ENCODE measurements at places on chromosomes 13 and 19.

DNA sequence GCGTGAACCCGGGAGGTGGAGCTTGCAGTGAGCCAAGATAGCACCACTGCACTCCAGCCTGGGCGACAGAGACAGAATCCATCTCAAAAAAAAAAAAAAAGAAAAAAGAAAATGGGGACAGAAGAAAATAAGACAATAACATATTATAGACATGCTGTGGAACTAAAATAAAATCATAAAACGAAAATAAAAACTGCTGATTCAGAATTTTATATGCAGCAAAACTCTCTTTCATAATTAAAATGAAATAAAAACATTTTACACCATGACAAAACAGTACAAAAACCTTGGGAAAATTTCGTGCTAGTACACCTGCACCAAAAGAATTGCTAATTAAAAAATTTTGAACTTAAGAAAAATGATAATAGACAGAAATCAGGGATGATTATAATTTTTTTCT lies 2245.1 kb downstream of the PCDH9 start:
- DNase-seq = no peak

GRCh38 chr19:2720777-2721569 lies at the start of gene DIRAS1:
Gene DIRAS1, minus strand, starts transcription at chr19:2721372. Its CDS starts 3,566 bp downstream, at chr19:2717806.
- DNase-seq = no peak

- DNase-seq = no peak
Measured at GRCh38 chr13:48806522-48806921, 152.8 kb downstream of the CYSLTR2 start.

DNA sequence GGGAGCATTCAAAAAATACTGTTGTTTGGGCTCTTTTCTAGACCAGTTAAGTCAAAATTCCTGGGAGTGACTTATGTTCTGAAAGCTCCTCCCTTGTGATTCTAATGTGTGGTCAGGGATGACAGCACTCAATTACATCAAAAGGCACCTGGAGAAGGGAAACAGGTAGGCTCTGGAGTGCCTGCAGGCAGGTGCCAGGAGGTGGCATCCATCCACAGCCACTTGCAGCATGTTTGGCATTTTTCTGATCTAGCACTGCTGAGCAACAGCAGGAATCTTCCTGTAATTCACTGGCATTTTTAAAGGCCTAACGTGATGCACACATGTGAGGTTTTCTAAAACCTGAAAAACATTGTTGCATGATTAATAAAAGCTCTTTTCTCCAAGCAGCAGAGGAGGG lies 94.6 kb downstream of the CCNA1 start:
- no peak for DNase-seq

DNA sequence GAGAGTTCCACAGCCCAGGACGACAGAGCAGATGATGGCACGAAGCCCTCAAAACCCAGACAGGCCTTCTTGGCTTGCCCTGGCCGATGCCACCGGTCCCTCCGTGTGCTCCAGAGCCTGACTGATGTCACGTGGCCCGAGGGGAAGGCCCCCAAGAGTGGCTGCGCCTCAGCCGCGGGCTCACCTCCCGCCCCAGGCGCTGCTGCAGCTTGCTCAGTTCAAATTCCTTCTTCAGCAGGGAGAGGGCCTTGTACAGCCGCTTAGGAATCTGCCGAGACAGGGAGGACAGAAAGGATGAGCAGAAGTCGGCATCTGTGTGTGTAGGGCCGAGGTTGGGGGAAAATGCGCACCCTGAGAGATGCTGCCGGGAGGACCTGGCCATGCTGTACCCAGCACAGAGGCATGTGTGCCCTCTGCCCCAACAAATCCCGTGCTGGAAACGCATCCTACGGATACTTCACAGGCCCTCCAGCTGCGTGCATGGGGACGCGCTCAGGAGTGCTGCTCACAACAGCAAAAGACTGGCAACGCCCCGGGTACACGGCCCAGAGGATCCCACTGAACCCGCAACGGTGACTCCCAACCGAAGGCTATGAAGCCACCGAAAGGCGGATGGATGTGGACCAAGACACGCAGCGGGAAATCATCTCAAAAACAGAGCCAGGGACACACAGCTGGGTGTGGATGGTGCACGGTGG lies 12.9 kb downstream of the LONP1 start:
- DNase-seq = no peak

GRCh38 chr19:55552206-55552605 lies 6.9 kb upstream of the SBK3 start:
- DNase-seq = no peak

DNA sequence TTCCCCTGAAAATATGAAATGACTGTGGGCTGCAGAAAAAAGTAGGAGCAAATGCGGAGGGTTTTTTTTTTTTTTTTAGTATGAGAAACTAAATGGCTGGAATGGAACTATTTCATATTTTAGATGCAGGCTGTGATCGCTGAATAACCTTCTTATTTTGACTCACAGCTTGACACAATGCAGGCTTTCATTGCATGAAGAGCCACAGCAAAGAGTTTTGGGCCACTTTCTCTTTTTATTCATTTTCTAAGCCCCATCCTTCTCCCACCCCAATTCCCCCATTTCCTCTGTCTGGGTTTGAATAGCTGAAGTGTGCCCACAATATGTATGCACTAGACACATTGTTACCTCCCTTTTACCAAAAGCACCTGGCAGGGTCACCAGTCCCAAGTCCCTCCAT lies 125.9 kb downstream of the COG6 start:
- no peak for DNase-seq

DNA sequence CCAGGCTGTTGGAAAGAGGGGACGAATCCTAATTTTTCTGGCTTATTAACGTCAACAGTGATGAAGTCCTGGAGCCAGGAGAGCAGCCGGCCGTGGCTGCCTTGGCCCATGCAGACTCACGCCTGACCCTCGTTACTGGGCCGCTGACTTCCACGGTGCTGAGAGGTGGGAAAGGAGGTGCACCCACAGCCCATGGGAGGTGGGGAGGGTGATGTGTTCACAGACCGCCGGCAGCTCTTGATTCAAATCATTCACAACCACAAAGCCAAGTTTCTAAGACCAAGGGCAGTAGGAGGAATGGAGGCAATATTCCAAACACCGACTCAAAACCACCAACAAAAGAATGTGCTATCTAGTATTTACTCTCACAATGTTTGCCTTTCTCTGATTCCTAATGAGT lies 24.3 kb downstream of the COL4A2 start:
- DNase-seq = no peak

DNA sequence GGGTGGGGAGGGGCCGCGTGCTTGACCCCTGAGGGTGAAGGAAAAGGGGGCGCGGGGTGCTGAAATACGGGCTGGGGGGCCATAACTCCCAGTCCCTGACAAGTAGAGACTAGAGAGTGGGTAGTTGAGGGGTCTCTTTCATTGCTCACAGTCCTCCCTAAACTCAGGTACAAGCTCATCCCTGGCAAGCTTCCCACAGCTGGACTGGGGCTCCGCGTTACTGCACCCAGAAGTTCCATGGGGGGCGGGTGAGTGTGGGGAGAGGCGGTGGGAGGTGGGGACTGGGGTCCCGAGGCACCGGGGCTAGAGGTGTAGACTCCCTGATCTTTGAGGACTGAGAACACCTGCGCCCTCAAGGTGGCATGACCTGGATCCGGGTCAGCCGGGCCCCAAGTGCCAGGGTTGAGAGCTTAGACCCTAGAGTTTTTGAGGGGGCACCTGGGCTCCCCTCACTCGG lies 1.3 kb downstream of the ETV2 start:
- DNase-seq = no peak

- no peak for DNase-seq
Measured at GRCh38 chr13:38690231-38690630, 3.4 kb downstream of the FREM2 start.

DNA sequence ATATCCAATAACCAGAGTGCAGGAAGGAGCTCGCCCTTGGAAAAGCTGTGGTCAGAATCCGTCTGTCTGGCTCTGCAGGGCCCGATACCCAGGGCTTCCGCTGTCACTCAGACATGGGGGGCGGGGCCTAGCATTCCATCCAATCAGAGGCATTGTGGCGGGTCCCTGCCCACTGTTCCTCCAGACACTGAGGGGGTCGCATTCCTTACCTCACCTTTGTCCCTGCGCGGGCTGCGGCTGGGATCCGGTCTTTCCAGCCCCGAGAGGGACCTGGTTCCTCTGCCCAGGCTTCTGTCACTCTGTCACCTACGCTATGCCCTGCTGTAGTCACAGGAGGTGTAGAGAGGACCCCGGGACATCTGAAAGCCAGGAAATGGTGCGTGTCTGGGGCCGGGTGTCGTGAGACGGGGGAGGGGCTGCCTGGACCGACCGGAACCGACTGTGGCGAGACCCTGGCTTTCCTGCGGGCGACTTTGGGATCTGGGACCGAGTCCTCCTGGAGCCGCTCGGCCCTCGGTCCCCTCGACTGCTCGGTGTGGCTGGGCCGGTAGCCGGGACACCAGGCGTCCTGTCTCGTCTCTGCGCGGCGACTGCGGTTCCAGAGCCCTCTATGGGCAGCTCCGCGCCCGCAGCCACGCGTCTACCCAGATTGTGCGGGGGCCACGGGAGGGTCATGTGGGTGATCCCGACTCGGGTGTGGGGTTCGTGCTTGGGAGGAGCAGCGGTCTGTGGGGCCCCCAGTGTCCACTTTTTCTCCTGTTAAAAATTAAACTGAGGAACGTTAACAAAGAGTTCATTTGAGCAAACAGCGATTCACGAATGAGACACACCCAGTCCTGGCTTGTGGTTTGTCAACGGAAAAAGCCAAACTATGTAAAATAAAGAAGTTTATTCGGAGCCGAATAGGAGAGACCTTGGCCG lies at the start of gene ZNF69:
Gene ZNF69, plus strand, starts transcription at position 172 of the 921 bp plus-strand sequence. Its CDS starts 142 bp downstream, at position 314.
- peak; percentile 88 for DNase-seq

DNA sequence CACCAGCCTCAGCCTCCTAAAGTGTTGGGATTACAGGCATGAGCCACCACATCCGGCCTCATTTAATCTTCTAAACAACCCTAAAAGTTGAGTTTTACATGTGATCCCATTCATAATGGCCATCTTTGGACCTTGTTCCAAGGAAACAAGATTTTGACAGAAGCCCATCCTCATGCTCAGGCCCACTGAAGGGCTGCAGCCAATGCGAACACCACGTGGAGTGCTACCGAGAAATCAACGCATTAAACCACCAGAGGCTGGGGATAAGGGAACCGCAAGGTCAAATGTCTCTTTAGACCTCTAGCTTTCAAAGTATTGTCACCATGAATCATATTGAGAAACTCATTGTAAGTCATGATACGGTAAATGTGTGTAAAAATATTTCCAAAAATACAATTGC lies 49.4 kb upstream of the DOCK9 start:
- no peak for DNase-seq

DNA sequence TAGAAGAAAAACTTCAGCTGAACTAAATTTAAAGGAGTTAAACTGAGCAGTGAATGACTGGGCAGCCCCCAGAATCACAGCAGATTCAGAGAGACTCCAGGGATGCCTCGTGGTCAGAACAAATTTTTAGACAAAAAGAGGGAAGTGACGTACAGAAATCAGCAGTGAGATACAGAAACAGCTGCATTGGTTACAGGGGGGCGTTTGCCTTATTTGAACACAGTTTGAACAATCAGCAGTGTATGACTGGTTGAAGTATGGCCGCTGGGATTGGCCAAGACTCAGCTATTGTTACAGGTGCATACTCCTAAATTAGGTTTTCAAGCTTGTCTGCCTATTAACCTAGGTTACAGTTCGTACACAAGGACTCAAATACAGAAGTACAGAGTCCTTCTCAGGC lies 2.2 kb upstream of the SPRYD7 start:
- peak; percentile 43 for DNase-seq

GRCh38 chr13:106061781-106062180 lies 473.7 kb downstream of the EFNB2 start:
- DNase-seq = no peak

- no peak for DNase-seq
Measured at GRCh38 chr13:23159205-23159759, 21.5 kb upstream of the SGCG start.

DNA sequence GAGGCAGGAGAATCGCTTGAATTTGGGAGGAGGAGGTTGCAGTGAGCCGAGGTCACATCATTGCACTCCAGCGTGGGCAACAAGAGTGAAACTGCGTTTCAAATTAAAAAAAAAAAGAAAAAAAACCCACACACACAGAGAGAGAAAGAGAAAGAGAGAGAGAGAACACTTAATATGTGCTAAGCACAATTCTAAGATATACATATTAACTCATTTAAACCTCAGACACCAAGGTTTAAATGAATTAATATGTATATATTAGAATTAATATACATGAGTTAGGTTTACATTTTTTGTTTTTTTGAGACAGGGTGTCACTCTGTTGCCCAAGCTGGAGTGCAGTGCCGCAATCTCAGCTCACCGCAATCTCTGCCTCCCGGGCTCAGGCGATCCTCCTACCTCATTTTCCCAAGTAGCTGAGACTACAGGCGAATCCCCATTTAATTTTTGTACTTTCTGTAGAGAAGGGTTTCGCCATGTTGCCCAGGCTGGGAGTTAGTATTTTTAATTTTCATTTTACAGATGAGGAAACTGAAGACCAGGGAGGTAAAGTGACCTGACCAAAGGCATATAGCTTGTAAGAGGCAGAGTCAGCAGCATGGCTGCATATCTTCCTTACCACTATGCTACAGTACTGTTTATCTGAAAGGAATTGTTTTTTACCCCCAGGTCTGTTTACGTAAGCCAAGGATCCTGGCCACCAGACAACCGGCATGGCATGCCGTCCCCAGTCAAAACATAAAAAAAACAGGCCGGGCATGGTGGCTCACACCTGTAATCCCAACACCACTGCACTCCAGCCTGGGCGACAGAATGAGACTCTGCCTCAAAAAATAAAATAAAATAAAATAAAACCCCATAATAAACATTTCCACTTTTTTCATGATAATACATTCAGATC lies 2.3 kb downstream of the SYMPK start:
- DNase-seq = no peak

- DNase-seq = no peak
Measured at GRCh38 chr13:60035874-60036273, 127.9 kb downstream of the DIAPH3 start.

GRCh38 chr19:31352296-31352781 lies 3.1 kb upstream of the TSHZ3 start:
- no peak for DNase-seq

DNA sequence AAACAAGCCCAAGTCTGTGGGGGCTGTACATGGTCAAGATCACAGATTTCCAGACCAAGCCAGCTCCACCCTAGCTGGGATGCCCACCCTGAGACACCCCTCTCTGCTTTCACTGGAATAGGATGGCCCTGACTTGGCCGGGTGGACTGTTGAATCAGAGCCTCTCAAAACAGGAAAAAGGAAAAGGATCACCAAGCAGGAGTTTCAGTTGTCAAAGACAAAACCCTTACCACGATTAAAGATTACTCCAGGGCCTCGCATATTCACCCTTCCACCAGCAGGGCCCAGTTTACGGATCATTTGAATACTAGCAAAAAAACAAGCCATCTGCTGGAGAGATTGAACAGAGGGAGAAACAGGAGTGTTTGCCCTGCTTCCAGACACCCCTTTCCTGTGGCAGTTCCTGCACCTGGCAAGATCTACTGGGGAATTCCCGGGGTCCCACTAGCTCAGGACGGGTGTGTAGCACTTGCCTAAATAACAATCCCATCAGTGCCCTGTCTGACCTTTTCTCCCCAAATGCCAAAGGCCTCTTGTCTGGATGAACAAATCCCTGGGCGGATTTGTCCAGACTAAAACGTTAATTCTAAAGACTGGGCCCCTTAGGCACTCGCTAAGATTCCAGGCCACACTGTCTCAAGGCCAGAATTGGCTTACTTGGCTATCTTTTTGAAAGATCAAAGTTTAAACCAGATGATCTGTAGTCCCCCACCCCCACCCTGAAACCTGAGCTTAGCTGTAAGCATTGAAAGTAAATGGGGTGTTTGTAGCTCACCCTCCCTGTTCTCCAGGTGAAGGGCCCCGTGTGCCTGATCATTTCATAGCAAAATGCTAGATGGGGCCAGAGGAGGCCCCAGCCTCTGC lies 38.4 kb downstream of the ACTN4 start:
- DNase-seq = peak; percentile 37
